ENCODE measurements at places on chromosomes 3 and 15.
A peak's percentile ranks its signal among the peaks of the same experiment; 100 is the strongest.

- DNase-seq: peak; percentile 43
Measured at GRCh38 chr3:180036671-180037455, at the start of gene PEX5L. TSS of gene PEX5L (minus strand) at chr3:180036937. CDS start at chr3:180036599, 338 bp downstream.

- DNase-seq: no peak
Measured at GRCh38 chr3:127556565-127556964, 34.0 kb downstream of the TPRA1 start.

- no peak for DNase-seq
Measured at GRCh38 chr3:156732261-156732660, 57.9 kb downstream of the TIPARP start.

DNA sequence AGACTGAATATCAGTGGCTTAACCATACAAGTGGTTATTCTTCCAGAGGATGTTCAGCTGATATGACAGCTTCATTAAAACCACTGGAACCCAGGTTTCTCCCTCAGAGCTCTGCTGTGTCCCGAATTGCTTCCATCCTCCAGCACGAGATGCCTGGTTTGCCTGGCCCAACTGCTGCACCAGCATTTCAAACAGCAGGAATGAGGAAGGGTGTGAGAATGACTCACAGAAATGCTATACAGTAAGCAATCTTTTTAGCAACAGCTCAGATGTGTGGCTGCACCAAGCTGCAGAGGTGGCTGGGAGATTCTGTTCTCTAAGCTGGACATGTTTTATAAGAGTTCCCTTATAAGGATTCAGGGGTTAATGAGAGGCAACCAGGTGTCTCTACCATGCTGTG lies 271.0 kb downstream of the GABRG3 start:
- DNase-seq: no peak

DNA sequence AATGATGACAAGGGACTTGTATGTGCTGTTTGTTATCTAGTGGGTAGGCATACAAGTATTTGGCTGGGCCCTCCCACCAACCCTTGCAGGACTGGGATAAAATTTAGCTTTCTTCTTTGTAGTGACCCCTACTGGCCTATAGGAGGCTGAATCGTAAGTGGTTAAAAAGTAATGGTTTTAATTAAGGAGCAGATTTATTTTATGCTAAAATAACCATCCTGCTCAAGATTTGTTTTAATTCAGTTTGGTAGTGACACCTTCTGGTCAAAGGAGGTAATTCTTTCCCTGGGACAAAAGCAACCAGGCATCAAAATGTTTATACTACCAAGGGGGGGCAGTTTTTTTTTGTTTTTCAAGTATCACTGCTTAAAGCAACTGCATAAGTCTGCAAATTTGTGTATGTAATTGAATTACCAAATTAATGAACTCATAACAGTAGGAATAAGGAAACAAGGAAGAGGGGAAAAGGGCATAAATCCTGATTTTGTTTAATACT lies 70.7 kb downstream of the TOP2B start:
- DNase-seq: no peak

GRCh38 chr15:34594361-34594760 lies 10.9 kb upstream of the GOLGA8B start:
- DNase-seq: no peak

DNA sequence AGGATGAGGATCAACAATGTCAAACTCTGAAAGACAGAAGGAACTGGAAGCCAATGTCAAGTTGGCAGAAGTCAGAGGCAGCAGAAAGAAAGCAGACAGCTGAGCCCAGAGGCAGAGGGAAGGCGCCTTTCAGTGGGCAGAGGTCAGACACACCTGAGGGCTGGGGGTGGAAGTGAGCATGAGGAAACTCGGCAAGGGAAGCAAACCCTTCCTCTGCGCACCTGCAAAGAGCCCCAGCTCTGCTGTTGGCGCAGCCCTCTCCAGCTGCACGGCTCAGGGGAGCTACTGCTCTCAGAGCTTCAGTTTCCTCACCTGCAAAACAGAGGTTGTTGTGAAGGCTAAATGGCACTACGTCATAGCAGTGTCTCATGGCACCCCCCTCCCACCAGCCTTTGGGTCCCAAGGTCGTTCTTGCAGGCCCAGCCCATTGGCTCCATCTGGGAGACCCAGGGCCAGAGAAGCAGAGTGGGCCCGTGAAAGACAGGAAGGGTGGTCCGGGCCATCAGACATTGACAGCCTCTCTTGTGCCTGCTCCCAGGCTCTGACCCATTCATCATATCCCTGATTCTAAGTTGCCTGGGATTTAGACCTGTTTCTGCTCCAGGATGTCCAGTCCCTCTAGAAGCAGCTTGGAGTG lies 53.3 kb upstream of the SLC6A11 start:
- DNase-seq: no peak

GRCh38 chr15:58952751-58953150 lies 19.3 kb upstream of the SLTM start:
- DNase-seq: no peak

- no peak for DNase-seq
Measured at GRCh38 chr15:68489421-68489820, 57.5 kb upstream of the ITGA11 start.

All from Right ventricle myocardium superior (tissue), 1 donor.